Activated CD4-positive, alpha-beta T cell treated with anti-CD3 and anti-CD28 coated beads, Interleukin-10, Interleukin-2, amounts not matched to agents 100 ng/mL and 50 ng/mL, durations not matched to agents 16 hours and 8 hours (primary cell): ENCODE measurements at places on chromosomes 12 and 14.

DNA sequence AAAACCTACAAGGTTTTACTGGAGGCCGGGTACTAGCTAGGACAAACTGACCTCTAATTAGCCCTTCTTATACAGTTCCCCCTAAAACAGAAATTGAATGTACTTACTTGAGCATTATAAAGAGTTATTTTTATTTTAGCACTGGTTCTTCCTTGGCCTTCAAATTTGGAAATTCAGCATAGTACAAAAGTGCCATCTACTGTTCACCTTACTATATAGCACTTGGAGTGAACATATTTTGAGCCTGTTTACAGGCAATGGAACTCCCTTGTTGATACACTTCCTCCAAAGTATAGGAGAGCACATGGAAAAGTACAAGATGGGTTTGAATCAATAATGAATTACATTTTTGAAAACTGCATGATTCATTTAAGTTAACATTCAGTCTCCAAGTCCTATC, 3.9 kb upstream of the POC1B start:
- DNase-seq, result peak; percentile 67

GRCh38 chr14:81236138-81236537, 15.4 kb upstream of the GTF2A1 start:
- no peak for DNase-seq

- peak; percentile 94 for DNase-seq
Observed at GRCh38 chr12:124453419-124454351, 113.7 kb downstream of the NCOR2 start.

GRCh38 chr12:16346958-16347357, 487 bp upstream of the MGST1 start:
- no peak for DNase-seq

DNA sequence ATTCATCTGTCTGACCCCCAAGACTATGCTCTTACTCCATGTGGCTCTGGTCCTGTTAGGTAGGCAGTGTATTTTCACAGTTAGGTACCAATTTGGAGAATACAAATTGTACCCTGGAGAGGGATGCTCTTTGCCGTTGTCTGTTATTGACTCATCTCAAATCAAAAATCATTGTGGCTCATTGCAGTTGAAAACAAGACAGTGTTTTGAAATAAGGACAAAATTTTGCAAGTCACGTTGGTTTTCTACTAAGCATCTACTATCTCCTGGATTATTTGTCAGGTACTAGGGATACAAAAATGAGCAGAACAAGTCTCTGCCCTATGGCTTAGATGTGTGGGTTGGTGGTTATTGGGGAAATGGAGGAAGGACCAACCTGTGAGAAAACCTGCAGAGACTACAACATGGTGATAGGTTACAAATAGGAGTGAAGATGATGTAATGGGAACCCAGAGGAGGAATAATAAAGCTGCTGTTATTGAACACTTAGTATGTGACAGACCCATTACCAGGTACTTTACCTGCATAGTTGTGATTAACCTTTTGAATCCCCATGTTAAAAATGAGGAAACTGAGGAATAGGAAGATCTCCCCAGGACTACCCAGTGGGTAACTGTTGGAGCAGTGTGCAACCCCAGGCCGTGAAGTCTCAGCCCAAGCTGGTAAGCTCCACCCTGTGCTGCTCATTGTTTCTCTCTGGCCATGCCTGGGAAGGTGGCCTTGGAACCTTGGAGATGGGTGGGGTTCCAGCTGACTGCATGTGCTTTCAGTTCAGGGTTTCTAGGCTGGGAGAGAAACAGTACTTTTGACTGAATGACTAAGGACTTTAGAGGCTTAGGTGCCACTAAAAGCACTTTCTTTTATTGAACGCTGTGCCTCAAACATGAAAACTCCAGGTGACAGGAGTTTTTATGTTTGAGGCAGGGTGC, 72.9 kb upstream of the SRSF5 start:
- DNase-seq, result no peak

DNA sequence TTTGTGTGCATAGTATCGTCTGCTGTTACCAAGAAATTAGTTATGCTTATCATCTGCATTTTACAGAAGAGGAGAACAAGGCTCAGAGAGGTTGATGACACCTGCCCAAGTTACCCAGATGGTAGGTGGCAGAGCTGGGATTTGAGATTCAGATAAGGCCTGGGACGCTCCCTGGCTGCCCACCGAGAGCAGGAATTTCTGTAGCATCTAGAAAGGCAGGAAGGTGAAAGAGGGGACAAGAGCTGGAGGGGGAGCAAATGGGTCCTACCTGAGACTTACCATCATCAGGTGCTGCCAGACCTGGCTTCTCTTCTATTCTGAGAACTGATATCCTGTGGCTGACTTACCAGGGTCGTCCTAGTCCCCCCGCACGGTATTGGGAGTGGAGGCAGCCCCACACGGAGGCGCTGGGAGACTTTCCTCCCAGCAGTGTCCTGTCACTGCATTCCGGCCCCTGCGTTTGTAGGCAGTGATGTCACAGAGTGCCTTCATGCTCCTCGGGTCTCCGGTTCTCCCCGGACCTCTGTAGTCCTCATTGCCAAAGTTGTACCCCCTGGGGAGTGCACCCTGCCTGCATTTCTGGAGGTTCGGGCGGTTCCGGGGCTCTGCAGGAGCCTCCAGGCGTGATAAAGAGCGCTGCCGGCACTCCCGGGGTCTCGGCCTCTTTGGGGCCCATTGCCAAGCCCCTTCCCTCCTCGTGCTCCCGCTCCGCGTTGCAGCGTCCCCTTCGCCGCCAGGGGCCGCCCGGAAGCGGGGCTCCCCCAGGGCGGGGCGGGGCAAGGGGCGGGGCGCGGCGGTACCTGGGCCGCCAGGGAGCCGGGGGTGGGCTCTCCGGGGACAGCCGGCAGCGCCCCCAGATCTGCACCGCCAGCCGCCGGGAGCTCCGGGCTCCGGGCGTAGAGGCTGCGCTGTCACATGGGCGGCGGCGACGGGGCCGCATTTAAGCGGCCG, at the start of gene CABP1:
Gene CABP1 (plus strand): TSS at position 856 of the 951 bp plus-strand sequence. CDS start 60 bp downstream, at position 916.
- DNase-seq, result peak; percentile 60

DNA sequence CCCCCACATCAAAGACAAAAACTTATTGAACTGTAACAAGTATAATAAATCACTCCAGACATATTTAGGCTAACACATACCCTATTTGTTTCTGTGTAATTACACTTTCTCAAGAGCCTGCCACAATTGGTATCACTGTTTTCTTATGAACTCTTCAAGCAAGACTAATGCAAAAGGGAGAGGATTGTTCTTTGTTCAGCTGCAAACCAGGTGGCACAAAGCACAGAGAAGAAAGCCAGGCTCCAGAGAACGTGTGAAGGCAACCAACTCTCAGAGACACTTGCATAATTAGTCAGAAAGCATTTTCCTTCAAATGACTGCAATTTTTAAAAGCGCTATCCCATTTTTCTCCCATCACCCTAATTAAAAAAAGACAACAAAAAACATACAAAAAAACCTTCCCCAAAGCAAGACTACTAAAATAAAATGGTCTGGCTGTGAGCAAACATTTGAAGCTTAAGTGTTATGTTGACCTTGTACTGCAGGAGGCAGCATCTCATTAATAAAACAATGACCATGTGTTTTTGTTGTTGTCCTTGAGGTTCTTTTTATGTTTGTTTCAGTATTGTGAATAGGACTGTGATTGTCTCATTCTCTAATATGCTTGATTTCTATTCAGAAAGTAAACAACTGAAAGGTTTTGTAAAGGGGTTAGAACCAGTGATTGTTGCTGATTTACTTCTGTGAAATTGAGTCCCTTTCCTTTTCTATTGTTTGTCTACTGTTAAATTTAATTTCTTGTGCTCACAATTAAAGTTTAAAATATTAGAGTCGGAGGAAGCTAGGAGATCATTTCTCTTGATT, 452.7 kb upstream of the PDE3A start:
- DNase-seq, result peak; percentile 10

DNA sequence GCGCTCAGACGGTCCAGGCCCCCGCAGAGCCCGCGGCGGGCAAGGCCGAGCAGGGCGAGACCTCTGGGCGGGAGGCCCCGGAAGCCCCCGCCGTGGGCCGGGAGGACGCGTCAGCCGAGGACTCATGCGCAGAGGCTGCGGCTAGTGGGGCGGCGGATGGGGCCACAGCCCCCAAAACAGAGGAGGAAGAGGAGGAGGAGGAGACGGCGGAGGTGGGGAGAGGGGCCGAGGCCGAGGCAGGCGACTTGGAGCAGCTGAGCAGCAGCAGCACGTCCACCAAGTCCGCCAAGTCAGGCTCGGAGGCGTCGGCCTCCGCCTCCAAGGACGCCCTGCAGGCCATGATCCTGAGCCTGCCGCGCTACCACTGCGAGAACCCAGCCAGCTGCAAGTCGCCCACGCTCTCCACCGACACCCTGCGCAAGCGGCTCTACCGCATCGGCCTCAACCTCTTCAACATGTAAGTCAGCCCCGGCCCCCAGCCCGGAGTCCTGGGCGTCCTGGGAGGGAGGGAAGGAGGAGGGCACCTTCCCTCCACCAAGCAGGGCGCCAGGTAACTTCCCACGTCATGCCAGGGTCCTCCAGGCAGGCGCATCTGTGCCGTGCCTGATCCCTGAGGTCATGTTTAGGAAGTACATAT, 72.4 kb downstream of the IQSEC3 start:
- DNase-seq, result peak; percentile 9

- no peak for DNase-seq
Observed at GRCh38 chr12:16606201-16606849, 363 bp upstream of the LMO3 start.

GRCh38 chr14:77120771-77121743, 20.5 kb downstream of the ZDHHC22 start:
- peak; percentile 60 for DNase-seq

- no peak for DNase-seq
Observed at GRCh38 chr12:66247741-66248140, 54.6 kb upstream of the HELB start.

DNA sequence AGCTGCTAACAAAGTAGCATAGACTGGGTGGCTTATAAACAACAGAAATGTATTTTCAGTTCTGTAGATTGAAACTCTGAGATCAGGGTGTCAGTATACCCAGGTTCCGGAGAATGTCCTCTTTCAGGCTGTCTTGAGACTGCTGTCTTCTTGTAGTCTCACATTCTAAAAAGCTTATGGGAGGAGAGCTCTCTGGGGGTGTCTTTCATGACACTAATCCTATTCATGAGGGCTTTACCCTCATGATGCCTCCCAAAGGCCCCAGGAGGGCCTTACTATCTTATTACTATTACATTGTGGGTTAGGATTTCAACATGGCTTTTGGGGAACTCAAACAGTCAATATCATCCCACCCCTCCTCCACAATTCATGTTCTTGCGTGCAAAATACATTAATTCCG, 94.3 kb downstream of the AEBP2 start:
- no peak for DNase-seq

- DNase-seq, result no peak
Observed at GRCh38 chr14:34835312-34835711, 39.8 kb downstream of the BAZ1A start.

GRCh38 chr14:84707830-84708229, 822.1 kb upstream of the FLRT2 start:
- DNase-seq, result no peak
